SJCRH30 (cell line): ENCODE measurements at places on chromosomes 7 and 10. TPM values are rescaled to one million over a fixed set of nuclear protein-coding genes. Genes with fewer than 3 reads are reported as not detected.

MSMB gene
- not detected in 2 replicates for total RNA-seq

CCDC146 gene
- total RNA-seq: 0.66 and 1.4 TPM in 2 replicates

GFRA1 gene
- total RNA-seq: 24.3 and 26.5 TPM in 2 replicates

SFTPA1 gene
- total RNA-seq: not detected in 2 replicates

GRCh38 chr7:120091807-120092206 lies 181.2 kb upstream of the KCND2 start:
- no peak for DNase-seq

DNA sequence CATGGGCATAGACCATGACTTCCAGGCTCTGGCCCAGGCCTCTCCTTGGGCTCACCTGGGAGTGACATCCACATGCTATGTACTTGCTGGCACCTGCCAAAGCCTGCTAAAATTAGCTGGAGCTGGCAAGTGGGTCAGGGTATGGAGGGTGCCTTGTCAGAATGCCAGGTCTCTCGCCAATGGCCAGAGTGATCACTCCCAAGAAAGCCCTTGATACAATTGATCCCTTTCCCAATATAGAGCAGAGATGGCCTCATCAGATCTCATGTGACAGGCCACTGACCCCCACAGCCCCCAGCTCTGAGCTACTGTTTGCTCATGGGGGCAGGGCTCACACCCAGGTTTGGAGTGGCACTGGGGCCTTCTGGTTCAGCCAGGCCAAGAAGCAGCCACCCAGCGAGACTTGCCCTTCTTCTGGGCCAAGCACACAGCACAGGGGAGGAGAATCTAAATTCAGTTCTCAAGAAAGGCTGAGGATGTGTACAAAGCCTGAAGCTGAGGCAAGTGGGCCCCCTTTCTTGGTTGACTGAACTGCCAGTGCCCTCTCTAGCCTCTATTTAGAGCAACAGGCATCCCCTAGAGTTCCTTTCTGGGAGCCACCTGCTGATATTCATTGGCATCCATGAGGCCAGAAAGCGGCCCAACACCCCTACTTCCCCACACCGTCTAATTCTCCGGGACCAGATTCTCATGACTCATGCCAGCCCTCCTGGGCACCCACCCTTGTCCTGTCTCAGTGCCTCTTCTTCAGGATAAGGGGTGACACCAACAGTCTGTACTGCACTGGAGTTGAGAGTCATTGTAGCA lies 18.9 kb upstream of the MYL7 start:
- DNase-seq: no peak

GRCh38 chr7:68958571-68958970 lies 639.7 kb upstream of the AUTS2 start:
- DNase-seq: no peak

GRCh38 chr10:109919220-109919619 lies 4.1 kb downstream of the XPNPEP1 start:
- DNase-seq: no peak

DNA sequence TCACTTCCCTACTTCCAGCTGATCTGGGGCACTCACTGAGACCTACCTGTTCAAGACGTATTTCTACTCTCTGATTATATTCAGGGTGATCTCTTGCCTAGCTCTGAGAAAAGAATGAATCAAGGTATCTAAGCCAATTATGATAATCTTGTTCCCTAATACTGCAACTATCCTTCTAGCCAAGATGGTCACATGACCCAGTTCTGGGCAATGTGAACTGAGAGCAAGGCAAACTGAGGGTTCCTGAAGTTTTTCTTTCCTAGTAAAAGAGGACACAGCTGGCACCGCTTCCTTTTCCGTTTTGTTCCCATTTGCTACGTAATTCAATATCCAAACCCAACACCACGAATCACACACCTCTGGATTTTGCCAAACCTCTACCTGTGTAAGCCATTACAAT lies 5.9 kb upstream of the GPAM start:
- no peak for DNase-seq

DNA sequence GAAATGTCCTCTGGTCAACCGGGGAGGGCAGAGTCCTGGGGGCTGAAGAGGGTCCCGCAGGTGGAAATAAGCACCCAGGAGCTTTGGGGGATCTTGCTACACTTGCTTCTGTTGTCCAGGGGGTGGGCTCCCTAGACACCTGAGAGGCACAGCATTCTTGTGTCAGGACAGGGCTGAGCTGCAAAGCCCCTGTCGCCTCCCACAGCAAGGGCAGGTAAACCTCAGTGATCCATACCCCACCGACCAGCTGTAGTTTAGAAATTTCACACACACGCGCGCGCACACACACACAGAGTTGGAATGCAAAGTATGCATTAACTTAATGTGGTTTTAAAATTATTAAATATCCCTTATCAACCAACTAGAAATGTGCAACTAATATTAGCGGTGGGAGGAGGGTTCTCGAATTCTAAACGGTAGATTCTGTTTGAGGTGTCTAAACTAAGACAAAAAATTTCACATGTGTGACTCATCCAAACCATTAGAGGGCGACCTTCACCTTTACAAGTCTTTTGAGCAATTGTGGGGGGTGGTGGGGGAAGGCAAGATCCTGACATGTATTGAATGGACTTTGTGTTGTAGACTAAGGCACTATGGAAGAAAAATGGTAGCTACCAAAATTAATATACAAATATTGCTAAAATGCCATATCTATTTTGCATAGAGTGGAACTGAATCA lies 34.3 kb upstream of the PTF1A start:
- peak; percentile 67 for DNase-seq

GRCh38 chr10:103394180-103394579 lies 2.1 kb downstream of the ATP5MK start:
- no peak for DNase-seq

DNA sequence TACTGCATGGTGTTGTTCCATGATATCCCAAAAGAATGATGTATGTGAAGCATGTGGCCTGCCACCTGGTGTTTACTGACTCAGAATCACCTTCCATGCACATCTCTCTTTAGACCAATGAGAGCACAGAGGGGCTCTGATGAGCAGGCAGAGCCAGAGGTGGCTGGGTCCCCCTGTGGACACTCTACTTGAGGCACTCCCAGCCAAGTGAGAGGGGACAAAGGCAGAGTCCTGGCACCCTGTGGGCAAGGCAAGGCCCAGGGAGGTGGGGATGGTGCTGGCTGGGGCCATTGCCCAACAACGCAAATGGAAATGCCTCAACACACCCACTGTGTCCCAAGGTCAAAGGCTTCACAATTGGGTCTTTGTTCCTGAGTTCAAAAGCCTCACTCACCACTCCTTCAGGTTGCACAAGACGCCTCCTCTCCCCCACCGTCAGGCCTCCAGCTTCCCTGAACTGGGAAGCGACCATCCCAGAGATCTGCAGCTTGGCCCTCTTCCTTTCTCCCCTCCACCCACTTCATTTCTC lies 164.6 kb downstream of the NEURL1 start:
- no peak for DNase-seq

DNA sequence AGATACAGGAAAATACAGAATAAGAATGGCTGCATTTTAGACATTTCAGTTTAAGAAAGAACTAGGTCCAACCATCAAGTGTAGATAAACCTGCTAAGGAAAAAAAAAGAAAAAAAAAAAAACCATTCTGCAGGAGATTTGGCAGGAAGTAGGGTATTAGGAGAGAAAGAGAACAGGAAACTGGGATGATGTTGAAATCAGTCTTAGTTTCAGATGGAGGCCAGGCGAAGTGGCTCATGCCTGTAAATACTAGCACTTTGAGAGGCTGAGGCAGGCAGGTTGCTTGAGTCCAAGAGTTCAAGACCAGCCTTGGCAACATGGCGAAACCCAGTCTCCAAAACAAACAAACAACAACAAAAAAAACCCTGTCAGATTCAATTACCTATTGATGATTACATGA lies 120.2 kb downstream of the RAB11FIP2 start:
- DNase-seq: no peak

GRCh38 chr7:157488281-157488680 lies 151.5 kb downstream of the DNAJB6 start:
- no peak for DNase-seq

- DNase-seq: no peak
These were observed 12.2 kb downstream of the AQP1 start for GRCh38 chr7:30923774-30924413.

- DNase-seq: no peak
These were observed 163.7 kb downstream of the AHR start for GRCh38 chr7:17462131-17462631.

GRCh38 chr7:105198223-105198622 lies 184.2 kb downstream of the KMT2E start:
- DNase-seq: peak; percentile 40
